ENCODE measurements at places on chromosomes 7 and 10. TPM values are rescaled to one million over a fixed set of nuclear protein-coding genes. Genes with fewer than 3 reads are reported as not detected.

DNA sequence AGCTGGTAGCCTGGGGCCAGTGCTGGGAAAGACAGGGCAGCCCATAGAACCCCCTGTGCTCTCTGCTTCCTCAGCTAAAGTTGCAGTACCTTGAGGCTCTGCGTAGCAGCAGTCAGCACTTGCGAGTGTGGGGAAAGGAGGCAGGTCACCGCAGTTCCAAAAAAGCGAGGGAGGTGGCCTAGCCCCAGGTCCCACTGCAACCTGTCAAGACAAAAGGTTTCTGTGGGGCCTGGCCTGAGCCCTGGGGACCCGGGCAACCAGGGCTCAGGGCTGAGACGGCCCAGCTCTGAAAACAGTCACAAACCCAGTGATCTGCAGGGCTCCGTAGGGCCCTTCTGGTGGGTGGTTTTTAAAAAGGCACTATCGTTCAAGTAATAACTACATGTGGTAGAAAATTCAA is 19.5 kb downstream of the RRP12 start:
- no peaks in the 10 kb centered on the region for H3K4me1 ChIP-seq
- no peaks in the 10 kb centered on the region for H3K27me3 ChIP-seq
- H3K27ac ChIP-seq = no peak overlapping the region
- H3K4me3 ChIP-seq = no peak overlapping the region
- no peak for DNase-seq

GRCh38 chr7:5613607-5614006 is 167.9 kb downstream of the RNF216 start:
- no peak overlapping the region for H3K27ac ChIP-seq
- H3K4me1 ChIP-seq = peaks cover 4% of the 10 kb centered on the region
- peaks cover 1% of the 10 kb centered on the region for H3K36me3 ChIP-seq
- H3K4me3 ChIP-seq = no peak overlapping the region
- H3K27me3 ChIP-seq = no peaks in the 10 kb centered on the region
- DNase-seq = no peak

Gene WIPF3
- not detected for total RNA-seq

- DNase-seq = no peak
- H3K4me3 ChIP-seq = no peak overlapping the region
- peaks cover 1% of the 10 kb centered on the region for H3K27me3 ChIP-seq
- no peaks in the 10 kb centered on the region for H3K4me1 ChIP-seq
Observed at GRCh38 chr10:69642747-69643146, 12.7 kb downstream of the FAM241B start.

Gene EBLN1
- total RNA-seq = not detected

DNA sequence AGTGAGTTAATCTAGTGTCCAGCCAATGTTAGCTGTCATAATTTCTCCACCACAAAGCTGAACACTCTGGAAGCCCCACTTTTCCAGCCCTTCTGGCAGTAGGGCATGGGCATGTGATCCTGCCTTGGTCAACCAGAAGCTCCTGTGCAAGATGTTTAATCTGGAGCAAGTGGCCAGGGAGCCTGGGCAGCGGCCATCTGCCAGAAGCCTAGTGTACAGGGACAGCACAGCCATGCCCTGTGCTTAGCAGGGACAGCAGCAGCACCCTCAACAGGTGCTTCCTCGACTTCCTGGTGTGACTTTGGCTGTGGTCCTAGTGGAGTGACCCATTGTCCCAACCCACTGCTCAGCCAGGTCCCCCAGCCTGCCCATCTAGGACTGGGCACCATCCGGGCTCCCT is 10.3 kb downstream of the RBP3 start:
- no peaks in the 10 kb centered on the region for H3K4me1 ChIP-seq
- no peak overlapping the region for H3K4me3 ChIP-seq
- H3K36me3 ChIP-seq = no peaks in the 10 kb centered on the region

- no peak overlapping the region for H3K27ac ChIP-seq
- H3K4me1 ChIP-seq = peaks cover 27% of the 10 kb centered on the region
- no peak for DNase-seq
- H3K4me3 ChIP-seq = no peak overlapping the region
- H3K27me3 ChIP-seq = no peaks in the 10 kb centered on the region
- no peaks in the 10 kb centered on the region for H3K36me3 ChIP-seq
Observed at GRCh38 chr7:36736899-36737211, 12.6 kb upstream of the AOAH start.

GRCh38 chr7:136254148-136254547 is 277.0 kb upstream of the MTPN start:
- no peak for DNase-seq
- H3K4me3 ChIP-seq = no peak overlapping the region
- H3K36me3 ChIP-seq = no peaks in the 10 kb centered on the region
- H3K27me3 ChIP-seq = no peaks in the 10 kb centered on the region
- H3K27ac ChIP-seq = no peak overlapping the region

Measured in activated naive CD4-positive, alpha-beta T cell treated with anti-CD3 and anti-CD28 coated beads for 36 hours (primary cell).